ENCODE measurements at places on chromosomes 11 and 22.

DNA sequence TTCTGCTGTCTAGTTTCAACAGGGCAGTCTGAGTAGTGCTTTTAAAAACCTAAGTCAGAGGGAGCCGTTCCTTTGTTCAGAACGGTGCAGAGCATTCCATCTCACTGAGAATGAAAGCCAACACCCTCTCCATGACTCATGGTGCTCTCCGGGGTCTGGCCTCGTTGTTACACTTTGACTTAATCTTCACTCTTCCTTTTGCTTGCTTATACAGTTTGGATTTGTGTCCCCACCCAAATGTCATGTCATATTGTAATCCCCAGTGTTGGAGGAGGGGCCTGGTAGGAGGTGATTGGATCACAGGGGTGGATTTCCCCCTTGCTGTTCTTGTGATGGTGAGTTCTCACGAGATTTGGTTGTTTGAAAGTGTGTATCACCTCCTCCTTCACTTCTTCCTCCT is 292.2 kb downstream of the ST3GAL4 start:
- no peak for DNase-seq

DNA sequence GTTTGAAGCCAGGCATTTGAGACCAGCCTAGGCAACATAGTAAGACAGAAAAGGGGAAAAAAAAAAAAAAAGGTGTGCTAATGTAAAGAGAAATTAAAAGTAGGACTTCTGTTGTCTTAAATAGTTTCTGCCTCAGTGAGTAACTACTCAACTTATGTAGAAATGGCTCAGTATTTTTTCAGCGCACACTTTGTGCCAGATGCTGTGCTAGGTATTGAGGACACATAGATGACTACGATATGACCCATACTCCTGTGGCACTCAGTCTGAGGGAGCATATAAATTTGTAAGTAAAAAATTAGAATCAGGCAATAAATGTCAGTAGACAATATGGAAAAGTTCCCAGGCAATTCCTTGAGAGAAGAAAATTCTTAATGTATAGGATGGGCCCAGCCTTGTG is 93.9 kb downstream of the YAP1 start:
- DNase-seq: no peak

- DNase-seq: no peak
These were observed 3.0 kb downstream of the PRSS23 start for GRCh38 chr11:86803136-86804045.

DNA sequence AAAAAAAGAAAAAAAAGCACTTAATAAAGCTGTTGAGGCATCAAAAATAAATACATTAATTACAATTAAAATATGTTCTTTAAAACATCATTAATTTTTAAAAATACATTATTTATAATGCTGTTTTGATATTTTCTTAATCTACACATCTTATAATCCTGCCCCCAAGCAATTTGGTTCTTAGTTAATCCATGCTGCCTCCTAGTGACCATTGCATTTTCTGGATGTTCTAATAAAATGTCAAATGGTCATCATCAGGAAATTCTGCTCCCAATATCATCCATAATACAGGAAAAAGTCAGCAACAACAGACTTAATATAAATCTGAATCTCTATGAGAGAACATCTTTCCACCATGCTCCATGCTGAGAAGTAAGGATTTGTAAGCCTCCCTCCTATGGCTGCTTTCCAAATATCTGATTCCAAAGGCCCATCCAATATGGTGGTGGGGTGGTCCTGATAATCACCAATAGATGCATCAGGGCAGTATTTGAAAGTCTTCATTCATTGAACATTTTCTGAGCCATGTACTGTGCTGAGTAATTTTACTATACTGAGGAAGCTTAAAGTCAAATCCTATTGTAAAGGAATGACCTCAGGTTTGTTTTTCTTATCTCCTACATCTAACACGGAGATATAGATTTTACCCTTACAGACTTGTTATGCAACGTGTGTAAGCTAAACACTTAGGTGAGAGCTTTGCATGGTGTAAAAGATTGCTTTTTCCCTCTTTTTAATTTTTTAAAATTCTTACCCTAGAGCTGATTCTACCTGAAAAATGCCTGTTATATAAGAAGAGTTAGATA is 124.7 kb upstream of the BMAL1 start:
- no peak for DNase-seq

DNA sequence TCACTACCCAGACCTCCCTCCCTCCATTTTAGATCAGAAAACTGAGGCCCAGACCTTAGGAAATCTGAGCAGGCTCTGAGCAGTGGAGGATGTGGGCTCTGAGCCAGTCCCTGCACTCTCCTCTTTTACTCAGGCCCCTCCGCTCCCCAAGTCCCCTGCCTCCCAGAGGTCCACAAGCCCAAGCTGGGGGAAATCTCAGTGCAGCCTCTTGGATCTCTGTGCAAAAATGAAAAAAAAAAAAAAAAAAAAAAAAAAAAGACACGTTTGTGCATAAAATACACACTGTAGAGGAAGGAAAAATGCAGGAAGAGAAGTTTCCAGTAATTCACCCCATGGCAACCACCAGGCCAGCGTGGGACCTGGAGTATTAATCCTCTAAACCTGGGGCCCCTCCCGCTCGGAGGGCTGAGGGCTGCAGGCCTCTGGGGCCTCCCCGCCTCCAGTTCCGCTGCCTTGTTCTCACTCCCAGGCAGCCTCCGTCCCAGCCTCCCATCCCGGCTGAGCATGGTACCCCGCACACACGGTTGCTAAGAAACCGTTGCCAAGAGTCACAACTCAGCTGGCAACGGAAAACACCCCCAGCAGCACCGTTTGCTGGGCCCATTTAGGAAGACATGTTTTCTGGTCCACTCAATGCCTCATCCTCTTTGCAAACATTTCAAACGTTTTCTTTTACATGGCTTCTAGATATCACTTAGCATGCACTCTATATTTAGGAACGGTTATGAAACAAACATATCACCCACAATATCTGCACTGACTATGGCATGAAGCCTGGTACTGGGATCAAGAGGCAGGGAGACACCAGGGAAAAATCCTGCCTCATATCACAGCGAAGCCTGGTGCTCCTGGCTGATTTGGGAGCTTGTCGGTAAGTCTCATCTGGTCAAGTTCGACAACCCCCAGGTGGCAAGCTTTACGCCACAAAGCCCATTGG is 227.5 kb downstream of the CTTN start:
- no peak for DNase-seq

DNA sequence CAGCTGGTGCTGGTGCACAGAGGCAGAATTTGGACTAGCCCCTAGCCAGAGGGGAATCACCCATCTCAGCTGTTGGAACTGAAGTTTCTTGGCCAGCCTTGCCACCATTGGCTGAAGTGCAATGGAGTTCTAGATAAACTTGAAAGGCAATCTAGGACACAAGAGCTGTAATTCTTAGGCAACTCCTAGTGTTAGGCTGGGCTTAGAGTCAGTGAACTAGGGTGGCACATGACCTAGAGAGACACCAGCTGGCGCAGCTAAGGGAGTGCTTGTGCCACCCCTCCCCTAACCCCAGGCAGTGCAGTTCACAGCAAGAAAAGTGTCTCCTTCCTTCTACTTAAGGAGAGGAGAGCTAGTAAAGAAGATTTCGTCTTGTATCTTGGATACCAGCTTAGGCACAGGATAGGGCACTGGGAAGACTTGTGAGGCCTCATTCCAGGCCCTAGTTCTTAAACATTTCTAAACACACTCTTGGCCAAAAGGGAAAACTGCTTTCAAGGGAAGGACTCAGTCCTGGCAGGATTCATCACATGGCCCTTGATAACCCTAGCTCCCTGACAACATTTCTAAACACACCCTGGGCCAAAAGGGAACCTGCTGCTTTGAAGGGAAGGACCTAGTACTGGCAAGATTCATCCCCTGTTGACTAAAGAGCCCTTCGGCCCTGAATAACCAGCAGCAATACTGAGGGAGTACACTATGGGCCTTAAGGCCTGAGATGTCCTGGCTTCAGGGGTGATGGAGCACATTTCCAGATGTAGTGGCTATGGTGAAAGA is 53.4 kb downstream of the XRRA1 start:
- no peak for DNase-seq

DNA sequence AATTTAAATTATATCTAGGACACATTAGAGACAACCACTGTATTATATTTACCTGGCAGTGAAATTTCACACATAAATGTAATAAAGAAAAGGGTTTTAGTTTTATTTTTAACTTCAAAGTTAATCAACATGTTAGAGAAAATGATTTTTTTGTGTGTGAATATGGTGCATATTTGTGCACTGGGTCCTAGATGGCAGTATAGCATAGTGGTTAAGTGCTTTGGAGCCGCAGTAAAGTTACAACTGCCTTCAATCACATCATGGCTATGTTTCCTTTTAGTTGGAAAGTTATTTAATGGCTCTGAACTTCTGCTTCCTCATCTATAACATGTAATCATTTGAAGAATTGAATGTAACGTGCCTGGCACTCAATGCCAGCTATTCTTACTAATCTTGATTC is 108.9 kb upstream of the DDI1 start:
- DNase-seq: no peak

- DNase-seq: no peak
These were observed 50.8 kb upstream of the PRDM11 start for GRCh38 chr11:45095691-45096010.

DNA sequence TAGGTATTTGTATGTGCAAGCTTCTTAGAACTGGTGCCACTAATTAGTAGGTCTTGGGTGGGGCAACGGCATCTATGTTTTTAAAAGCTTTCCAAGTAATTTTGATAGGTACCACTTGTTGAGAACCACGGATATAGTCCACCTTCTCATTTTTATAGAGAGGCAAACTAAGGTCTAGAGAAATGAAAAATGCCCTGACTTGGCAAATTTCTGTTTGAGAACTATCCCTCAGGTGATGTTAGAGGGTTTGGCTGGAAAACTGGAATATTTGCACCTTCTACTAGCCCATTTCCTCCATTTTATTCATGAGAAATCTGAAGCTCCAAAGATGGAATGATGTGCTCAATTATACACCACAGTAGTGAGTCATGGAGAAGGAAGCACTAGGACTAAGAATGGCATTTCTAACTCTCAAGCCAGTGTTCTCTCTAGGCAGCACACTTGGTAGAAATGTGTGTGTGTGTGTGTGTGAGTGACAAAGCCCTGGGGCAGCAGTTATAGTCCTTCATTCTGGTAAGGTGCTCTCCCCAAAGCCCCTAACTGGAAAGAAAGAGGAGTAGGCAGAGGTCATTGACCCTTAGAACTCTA is 1.8 kb upstream of the TMEM86A start:
- DNase-seq: no peak

- DNase-seq: no peak
These were observed 4.1 kb upstream of the NUDT8 start for GRCh38 chr11:67633758-67634365.

DNA sequence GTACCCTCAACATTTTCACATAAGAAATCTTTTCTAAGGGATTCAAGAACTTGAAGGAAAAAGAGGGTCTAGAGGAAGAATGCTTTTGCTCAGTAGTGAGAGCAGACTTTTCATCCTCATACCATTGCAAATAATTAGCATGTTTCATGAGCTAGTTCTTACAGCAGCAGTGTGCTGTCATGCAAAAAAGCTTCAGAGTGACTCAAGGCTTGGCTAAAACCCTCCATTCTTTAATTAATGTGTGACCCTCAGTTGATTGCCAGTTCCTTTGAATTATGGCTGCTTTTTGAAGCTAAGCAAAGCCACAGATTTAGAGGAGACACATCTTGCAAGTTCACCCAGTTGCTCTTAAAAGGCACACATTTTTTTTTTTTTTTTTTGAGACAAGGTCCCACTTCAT is 36.6 kb upstream of the PCF11 start:
- no peak for DNase-seq

GRCh38 chr11:61114913-61115312 is 12.6 kb downstream of the CD5 start:
- no peak for DNase-seq

DNA sequence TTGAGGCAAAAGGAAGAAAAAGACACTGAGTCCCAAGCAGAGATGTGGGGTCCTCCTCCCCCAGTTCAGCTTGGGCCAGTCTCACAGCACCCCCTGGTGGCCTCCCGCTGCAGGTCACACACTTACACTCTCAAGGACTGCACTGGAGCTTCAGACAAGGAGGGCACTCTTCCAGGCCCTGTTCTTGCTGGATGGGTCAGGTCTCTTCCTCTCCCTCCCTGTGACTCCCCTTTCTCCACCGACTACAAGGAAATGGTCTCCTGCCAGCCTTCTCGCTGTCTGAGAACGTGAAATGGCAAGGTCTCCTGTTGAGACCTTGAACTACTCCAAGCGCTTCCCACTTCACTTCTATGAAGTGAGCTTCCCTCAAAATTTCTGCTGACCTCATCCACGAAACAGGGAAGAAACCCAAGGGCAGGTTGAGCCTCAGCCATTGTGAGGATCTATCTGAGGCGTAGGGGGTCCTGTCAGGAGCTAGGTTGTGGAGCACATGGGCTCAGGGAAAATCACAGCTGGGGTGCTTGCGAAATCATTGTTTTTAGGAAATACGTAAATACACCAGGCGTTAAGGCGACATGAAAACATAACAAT is 11.2 kb upstream of the IGLL1 start:
- DNase-seq: peak; percentile 56

DNA sequence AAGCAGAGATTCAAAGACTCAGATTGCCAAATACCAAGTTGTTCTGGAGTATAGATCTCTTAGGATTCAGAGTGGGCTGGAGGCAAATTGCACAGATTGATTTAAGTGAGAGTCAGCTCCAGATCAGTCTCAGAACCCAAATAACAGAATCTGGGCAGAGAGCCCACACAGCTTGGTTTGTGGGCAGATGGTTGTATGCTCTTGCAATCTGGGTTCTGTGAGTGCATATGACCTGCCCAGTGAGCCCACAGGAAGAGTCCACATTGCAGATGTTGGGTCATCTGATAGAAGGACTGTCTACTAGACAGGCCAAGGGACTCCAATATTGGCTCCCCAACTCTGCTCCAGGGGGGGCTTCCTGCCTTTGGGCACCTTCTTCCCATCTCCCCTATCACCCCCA is 65.9 kb downstream of the ADAMTS15 start:
- DNase-seq: no peak

- no peak for DNase-seq
These were observed 7.7 kb downstream of the THYN1 start for GRCh38 chr11:134245434-134245833.

- DNase-seq: no peak
These were observed 13.0 kb upstream of the UPK3A start for GRCh38 chr22:45271667-45272201.

DNA sequence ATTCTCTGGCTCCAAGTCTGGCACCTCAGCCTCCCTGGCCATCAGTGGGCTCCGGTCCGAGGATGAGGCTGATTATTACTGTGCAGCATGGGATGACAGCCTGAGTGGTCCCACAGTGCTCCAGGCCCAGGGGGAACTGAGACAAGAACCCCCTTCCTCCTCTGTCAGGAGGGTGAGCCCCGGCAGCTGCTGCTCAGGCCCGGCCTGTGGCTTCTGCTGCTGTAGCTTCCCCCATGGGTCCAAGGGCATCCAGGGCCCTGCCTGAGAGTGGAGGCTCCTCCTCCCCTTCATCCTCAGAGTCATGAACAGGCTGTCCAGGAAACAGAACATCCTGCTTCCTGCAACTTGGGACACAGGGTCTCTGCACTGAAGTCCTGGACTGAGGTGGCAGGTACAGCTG is 113.6 kb downstream of the VPREB1 start:
- DNase-seq: no peak

GRCh38 chr11:113831314-113831713 is 44.1 kb downstream of the USP28 start:
- DNase-seq: no peak
